Activated CD4-positive, CD25-positive, alpha-beta regulatory T cell (primary cell): ENCODE measurements at places on chromosomes 2 and 18.

DNA sequence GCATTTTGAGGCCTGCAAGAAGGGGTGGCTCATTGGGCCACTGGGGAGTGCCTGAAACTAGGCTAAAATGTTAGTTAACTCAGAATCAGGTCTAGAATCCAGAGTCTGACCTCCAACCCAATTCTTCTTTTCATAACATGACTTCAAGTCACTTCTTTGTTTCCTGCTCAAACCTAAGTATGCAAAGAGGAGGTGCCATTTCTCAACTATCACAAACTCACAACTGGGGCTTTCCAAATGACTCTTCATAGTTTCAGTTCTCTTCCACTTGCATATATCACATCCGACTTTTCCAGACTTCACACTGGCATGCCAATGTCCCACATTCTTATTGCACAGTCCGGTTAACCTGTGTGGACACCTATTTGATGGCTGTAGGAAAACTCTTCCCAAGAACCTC is 211.6 kb downstream of the TCF4 start:
- DNase-seq = no peak

DNA sequence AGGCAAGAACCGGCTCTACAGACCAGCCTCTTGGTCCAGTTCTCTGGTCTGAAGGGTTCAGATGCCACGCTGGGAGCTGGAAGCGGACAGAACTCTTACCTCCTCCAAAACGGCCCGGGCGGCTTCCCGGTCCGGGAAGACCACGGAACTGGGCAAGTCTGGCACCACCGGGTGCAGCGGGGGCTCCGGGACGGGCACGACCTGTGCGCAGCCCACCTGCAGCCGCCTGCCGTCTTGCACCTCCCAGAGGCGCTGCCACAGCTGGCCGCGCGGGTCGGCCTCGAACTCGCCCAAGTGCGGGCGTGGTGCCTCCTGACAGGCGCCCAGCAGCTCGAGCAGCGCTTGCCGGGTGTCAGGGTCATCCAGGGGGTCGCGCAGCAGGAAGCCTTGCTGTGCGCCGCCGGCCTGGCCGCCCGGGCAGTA is 773 bp downstream of the CMPK2 start:
- peak; percentile 56 for DNase-seq

GRCh38 chr2:32222966-32223365 is 41.7 kb downstream of the NLRC4 start:
- no peak for DNase-seq

GRCh38 chr2:238995634-238996033 is 147.7 kb downstream of the TWIST2 start:
- no peak for DNase-seq

DNA sequence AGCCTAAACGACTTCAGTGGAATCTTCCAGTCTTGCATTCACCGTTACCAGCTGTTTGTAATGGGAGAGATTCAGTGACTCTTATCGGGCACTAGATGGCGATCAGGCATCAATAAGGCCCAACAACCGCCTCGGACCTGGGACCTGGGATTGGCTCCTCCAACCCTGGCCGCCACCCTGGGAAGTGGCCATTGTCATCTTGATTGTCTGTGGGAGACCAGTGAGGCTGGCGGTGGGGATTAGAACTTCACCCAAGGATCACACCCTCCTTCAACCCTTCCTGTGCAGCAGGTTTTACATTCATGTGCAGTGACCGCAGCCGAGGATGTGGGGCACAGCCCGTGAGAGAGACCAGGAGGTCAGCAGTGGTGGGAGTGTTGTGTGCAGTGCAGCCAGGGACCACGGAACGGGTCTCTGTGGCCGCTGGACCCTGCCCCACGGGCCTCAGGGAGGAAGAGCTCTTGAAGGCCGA is 85.3 kb downstream of the SPP2 start:
- DNase-seq = peak; percentile 6

GRCh38 chr2:27096748-27097297 is 10.3 kb downstream of the KHK start:
- DNase-seq = no peak

GRCh38 chr2:238667008-238667407 is 180.9 kb upstream of the TWIST2 start:
- no peak for DNase-seq

- DNase-seq = no peak
Measured at GRCh38 chr2:235986361-235986760, 181.8 kb downstream of the GBX2 start.

- DNase-seq = no peak
Measured at GRCh38 chr2:69977906-69978482, 16.6 kb upstream of the ASPRV1 start.

- no peak for DNase-seq
Measured at GRCh38 chr18:25818505-25818904, 271.9 kb downstream of the SS18 start.

DNA sequence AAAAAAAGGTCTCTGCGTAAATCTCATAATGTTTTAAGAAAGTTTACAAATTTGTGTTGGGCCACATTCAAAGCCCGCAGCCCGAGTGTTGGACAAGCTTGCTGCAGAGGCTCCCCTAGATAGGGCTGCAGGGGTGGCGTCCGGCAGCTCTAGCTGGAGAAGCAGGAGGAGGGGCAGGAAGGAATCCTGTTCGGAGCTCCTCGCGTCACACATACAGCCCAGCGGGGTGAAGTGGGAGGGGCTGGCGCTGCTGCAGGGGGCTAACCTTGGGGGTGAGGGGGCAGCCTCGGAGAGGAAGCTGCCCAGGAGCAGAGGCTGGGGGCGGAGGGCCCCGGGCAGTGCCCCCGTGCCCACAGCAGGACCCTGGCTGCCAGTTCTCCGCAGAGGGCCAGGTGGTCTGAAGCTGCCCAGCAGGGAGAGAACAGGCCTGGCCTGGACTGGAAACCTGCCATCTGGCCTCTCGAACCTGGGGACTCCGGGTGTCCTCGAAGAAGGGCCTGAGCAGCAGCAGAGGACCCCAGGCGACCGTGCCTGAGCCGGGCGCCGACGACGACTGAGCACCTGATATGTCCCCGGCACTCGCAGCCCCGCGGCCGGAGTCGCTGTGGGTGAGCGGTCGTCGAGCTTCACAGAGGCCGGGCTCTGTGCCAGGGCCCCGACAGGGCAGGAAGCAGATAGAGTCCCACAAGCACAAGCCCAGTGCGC is 2.6 kb upstream of the GPR35 start:
- DNase-seq = no peak

- DNase-seq = no peak
Measured at GRCh38 chr18:23958036-23958435, 56.5 kb upstream of the TTC39C start.

GRCh38 chr2:178105566-178105965 is 6.7 kb upstream of the RBM45 start:
- no peak for DNase-seq

- DNase-seq = no peak
Measured at GRCh38 chr2:238290091-238290509, 1.7 kb upstream of the PER2 start.

DNA sequence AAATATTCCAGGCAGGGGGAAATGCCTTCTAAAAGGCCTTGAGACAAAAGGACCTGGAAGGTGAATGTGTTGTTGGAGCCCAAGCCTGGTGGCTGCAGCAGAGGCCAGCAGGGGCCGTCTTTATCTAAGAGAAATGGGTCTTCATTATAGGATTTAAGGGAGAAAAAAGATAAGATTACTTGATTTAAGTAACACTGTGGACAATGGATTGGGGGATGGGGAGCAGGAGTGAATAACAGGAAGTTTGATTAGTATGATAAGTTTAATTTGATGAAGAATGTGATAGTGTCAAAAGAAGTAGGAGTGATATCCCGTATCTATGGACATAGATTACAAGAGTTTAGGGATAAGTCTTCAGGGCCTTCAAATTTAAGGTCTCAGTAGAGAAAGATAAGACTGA is 64.2 kb downstream of the WDR75 start:
- DNase-seq = no peak

GRCh38 chr2:121076885-121077549 is 208.0 kb downstream of the TFCP2L1 start:
- peak; percentile 21 for DNase-seq

GRCh38 chr18:58862356-58862755 is 2.3 kb upstream of the ZNF532 start:
- no peak for DNase-seq

- no peak for DNase-seq
Measured at GRCh38 chr2:7683196-7683595, 766.0 kb downstream of the RNF144A start.

GRCh38 chr2:119760237-119760955 is 674 bp downstream of the PTPN4 start:
- peak; percentile 31 for DNase-seq

DNA sequence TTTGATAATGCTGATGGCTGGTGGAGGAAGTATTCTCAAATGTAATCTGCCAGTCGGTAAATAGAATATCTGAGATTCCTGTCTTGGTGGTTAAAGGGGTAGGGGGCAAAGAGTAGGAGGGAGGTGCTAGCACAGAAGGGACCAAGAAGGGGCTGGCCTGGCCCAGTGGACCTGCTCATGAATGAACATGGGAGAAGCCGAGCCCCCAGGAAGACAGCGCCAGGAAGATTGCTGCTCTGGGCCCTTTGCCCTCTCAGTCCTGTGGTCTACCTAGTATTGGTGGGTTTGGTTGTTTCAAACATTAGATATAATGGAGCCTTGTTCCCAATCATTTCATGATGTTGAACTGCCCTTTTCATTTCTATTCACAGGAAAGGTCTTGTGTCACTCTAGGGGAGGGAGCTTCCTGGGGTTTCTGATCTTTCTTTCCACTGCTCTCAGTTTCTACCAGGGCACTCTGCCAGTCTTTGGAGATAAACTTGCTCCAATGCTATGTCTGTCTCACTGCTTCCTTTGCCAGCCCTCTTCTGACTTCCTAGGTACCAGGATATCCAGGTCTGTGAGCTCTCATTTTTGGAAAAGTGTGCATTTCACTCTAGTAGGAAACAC is 5.3 kb upstream of the MOCOS start:
- DNase-seq = no peak

- no peak for DNase-seq
Measured at GRCh38 chr18:356778-357177, 88.9 kb upstream of the THOC1 start.

- no peak for DNase-seq
Measured at GRCh38 chr18:61765097-61765496, 127.7 kb downstream of the RNF152 start.

GRCh38 chr2:126908721-126909177 is 10.1 kb downstream of the TEX51 start:
- DNase-seq = no peak

DNA sequence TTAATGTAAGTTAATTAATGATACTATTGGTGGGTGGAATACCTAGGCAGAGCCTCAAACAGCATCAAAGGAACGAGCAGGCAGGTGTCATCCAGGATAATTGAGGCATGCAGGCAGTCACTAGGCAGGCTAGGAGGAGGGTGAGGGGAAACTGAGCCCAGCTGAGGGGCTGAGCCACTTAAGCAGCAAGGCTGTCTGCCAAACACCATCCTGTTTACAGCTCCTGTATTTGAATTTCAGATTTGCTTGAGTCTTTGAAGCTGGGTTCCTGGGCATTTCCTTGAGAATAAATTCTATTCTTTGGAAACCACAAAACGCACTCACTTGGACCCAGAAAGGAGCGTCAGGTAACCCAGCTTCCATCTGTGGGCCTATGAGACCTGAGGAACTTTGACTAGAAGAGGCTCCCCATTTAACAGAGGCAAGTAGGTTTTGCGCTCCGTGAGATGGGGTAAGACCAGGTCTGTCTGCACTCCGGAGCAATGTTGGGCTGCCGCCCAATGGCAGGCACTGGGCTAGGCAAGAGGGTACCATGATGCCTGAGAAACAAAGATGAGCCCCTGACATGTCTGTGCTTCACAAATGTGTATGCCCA is 2.0 kb downstream of the EDAR start:
- no peak for DNase-seq

GRCh38 chr2:129813404-129813803 is 166.1 kb upstream of the RAB6C start:
- DNase-seq = no peak

DNA sequence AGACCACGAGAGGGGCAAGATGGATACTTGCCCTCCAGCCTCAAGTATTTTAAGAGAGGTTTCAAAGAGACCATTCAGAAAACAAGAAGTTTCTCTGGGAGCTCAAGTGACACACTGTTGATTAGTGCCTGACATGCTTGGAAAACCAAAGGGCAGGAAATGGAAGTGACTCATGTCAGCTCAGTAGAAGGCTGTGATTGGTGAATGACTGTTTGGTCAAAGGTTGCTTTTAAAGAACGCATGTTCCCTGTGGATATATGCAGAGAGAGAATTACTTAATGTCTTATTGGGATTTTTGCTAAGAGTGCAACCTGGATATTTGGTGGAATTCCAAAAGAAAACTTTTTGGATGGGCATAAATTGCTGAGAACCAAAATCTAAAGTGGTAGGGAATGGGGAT is 549.9 kb downstream of the XIRP2 start:
- no peak for DNase-seq

- no peak for DNase-seq
Measured at GRCh38 chr2:6852195-6852594, 13.5 kb downstream of the CMPK2 start.

DNA sequence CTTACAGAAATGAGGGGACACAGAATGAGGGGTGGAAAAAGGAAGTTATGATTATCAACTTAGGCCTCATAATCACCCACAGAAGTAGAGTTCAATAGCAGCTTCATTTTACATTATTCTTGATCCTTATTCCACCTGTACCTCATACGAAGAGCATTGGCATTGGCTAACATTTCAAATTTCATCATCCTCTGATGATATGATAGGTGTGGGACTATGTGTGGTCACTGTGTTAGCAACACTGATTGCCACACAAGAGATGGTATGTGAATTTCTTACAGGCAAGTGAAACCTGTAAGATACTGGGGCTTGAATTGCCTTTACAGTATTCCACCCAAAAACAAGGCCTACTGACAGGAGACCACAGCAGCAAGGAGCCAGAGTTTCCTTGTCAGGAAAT is 14.0 kb upstream of the HAT1 start:
- DNase-seq = no peak

DNA sequence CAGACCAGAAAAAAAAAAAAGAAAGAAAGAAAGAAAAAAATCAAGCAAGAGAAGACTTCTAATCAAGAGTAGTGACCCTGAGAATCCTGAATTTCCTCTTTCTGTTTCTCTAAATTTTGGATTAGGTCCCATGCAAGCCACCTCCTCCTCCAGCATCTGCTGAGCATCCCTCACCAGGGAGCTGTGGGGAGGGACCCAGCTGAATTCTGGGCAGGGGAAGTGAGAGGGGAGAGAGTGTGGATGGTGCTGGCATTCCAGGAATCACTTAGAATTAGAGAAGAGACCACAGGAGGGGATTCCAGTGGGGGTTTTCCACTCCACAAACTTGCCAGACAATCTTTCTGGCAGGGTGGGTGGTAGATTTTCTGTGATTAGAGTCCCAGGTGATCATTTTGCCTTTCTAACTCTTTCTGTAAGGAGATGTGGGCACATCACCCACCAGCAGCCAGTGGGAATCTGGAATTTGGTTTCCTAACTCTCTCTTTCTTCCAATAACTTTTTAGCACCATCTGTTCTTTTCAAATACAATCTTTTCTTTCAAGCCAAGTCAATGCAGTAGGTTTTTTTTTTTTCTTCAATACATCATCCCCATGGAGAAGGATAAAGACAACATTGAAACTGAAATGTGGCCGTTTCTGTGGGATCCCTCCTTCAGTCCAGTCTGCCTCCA is 279.2 kb downstream of the CLIP4 start:
- DNase-seq = no peak
